ENCODE measurements at places on chromosomes 1 and 21.

DNA sequence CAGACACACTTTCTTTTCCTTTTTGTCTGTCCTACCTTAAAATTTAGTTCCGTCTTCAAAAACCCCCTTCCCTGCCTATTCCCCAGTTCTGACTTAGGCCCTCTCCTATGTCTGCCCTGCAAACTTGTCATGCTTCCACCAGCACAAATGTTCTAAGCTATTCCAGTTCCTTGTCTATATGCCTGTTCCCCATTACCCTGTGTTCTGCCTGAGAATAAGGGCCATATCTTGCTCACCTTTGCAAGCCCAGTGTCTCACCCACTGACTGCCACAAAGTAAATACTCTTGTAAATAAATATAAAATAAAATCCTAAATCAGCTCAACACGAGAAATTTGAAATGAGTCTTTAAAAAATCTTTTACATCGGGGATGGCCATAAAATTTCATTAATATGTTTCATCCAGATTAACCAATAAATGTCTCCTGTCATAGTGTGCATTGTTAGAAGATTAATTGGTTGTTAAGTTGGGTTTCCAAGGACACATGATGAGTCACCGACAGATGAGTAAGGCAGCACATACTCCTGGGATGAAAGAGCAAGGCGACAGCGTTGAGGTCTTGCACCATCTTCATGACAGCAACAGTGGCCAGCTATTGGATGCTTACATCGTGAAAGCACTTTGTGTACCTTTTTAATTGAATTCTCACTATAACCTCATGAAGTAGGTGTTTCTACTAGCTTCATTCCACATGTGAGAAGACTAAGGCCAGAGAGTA lies 92.6 kb upstream of the NGF start:
- no peak for DNase-seq

- no peak for DNase-seq
These were observed 77.4 kb upstream of the MROH9 start for GRCh38 chr1:170857955-170858354.

DNA sequence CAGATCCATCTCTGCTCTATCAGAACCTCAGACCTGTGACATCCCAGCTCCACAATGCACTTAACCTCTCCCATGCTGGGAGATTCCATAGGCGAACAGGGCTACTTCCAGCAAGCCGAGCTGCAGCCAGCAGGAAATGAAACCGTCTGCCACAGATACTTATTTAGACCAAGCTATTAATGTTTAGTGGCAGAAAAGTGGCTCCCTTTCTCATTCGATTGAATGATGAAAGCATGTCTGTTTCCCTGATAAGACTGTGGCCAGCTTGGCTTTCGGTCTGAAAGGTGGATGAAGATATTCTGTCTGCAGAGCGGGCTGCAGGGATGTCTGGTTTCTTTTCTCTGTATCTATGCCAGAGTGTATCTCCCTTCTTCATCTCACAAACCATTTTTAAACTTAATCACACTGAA lies 146.4 kb downstream of the GREM2 start:
- no peak for DNase-seq

DNA sequence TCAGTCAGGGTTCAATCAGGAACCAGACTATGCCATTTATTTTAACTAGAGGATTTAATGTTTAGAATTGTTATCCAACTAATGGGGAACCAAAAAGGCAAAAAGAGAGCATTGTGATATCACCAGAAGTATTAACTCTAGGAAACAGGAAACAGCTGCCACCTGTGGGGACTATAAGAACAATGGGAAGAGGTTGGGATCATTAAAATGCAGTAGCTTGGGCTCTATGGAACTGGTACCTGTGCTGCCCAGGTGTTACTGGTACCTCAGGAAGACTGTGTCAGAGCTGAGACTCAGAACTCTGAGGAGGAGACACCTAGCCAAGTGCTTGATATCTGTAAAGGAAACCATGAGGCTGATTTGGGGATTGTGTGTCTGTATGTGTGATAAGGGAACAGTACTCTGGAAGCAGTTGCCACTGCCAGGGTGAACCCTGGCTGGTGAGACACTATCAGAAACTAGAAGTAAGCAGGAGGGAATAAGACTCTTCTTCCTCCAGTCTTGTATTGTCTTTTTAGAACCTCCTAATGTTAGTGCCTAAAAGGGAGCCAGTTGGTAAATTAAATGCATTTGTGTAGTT lies 49.4 kb downstream of the MAN1A2 start:
- no peak for DNase-seq

GRCh38 chr1:232553050-232553754 lies 76.7 kb downstream of the SIPA1L2 start:
- no peak for DNase-seq

DNA sequence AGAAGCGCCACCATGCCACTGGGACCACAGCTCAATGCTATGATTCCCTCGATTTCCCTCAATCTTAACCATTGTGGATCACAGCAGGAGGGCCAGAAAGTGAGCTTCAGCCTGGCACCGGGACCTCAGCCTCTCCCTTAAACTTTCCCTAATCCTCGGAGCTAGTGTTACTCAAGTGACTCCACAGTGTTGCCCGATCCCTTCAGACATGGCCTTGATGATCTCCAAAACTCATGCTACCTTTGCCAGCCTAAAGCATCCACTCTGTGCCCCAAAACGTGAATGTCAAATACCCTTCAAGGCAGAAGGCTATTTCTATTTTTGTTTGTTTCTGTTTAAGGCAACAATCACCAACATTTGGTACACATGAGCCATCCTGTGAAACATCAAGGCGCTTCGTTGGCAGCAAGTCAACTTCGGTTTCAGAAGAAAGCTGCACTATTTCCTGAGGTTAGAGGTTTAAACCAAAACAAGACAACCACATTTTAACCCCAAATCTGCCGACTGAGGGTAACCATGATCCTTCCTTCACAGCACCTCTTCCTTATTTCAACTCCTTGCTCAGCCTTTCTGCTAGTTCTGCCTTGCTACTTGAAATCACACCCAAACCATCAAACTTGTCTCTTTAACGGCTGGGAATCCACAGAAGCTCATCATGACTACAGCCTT lies 94.4 kb upstream of the KRTAP19-8 start:
- no peak for DNase-seq

DNA sequence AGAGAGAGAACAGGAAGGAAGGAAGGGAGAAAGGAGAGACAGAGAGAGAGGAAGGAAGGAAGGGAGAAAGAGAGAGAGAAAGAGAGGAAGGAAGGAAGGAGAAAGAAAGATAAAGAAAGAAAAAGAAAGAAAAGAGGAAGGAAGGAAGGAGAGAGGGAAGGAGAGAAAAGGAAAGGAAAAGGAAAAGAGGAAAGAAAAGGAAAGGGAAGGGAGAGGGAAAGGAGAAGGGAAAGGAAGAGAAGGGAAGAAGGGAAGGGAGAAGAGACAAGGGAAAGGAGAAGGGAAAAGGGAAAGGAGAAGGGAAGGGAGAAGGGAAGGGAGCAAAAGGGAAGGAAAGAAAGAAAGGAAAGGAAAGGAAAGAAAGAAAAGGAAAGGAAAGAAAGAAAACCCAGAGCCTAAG lies 404.6 kb downstream of the DISC1 start:
- no peak for DNase-seq

GRCh38 chr1:229461032-229461668 lies 27.3 kb upstream of the ACTA1 start:
- DNase-seq = no peak

GRCh38 chr1:93348104-93348728 lies 2.5 kb downstream of the DR1 start:
- no peak for DNase-seq

- no peak for DNase-seq
These were observed 175.6 kb downstream of the NRIP1 start for GRCh38 chr21:14889080-14889810.

Data from NCI-H524 treated with DMSO at 0.1 percent for 48 hours (cell line).